Hematopoietic multipotent progenitor cell treated with erythropoietin and hydrocortisone succinate and interleukin-3 and kit ligand, for 8 days (in vitro differentiated cells): ENCODE measurements at places on chromosomes 2 and 18.

- no peak for DNase-seq
These were observed 945.8 kb downstream of the CBLN2 start for GRCh38 chr18:71598374-71598773.

- DNase-seq: no peak
These were observed 93.9 kb downstream of the RHOB start for GRCh38 chr2:20540587-20541293.

DNA sequence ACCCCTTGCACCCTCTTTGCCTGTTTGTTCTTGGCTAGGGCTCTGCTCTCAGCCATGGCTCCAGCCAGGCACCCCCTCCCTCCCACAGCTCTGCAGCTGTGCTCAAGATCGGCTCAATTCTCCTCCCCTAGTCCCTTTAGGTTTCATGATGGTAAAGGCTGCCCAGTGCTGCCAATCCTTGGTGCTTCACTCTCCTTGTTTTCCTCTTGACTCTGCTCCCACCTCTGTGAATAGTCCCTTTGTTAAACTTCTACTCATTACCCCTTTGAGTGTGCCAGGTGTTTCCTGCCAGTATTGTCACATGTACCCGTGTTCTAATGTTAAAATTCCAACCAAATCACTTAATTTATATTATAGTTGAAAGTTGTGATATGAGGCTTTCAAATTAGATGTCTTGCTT, 101.0 kb upstream of the CERS6 start:
- no peak for DNase-seq

DNA sequence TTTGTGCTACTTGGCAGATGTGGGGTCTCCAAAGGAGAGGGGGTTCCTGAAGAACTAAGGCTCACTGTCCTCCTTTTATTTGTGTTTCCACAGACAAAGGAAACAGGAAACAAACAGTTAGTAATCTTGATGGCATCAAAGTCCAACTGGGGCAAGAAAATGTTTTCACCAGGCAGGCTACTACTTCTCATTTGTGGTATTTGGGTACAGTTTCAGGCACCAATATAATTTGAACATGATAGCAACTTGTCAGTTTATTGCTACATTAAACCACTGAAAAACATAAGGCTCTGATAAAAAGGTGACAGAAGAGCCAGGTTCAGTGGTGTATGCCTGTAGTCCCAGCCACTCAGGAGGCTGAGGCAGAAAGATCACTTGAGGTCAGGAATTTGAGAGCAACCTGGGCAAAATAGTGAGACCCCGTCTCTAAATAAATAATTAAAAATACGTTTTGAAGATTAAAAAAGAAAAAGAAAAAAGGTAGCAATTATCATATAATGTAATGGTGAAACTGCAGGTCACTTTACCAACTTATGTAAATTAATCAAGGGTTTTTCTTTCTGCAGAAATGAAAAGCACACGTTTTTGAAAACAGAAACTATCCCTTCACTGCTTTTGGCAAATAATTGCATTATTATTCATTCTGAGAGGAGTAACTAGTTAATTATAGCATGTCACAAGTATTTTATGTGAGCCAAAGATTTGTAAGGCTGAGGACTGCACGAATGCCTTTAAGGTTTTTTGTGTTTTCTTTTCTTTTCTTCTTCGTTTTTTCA, 157.5 kb upstream of the CAVIN2 start:
- no peak for DNase-seq

GRCh38 chr2:241136191-241136590, 13.1 kb downstream of the PASK start:
- DNase-seq: no peak

DNA sequence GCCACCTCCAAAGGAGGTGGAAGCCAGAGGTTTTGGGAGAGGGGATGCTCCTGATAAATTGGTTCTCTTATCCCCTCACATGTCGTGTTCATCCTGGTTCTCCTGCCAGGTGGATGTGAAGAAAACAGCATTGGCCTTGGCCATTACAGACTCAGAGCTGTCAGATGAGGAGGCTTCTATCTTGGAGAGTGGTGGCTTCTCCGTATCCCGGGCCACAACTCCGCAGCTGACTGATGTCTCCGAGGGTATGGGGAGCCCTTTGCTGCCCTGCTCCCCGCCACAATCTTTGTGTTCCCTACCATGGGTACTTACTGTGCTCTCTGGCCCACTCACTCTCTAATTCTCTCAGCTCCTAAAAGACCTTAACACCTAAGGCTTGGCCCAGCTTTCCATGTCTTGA, 3.5 kb downstream of the RETREG2 start:
- DNase-seq: no peak

DNA sequence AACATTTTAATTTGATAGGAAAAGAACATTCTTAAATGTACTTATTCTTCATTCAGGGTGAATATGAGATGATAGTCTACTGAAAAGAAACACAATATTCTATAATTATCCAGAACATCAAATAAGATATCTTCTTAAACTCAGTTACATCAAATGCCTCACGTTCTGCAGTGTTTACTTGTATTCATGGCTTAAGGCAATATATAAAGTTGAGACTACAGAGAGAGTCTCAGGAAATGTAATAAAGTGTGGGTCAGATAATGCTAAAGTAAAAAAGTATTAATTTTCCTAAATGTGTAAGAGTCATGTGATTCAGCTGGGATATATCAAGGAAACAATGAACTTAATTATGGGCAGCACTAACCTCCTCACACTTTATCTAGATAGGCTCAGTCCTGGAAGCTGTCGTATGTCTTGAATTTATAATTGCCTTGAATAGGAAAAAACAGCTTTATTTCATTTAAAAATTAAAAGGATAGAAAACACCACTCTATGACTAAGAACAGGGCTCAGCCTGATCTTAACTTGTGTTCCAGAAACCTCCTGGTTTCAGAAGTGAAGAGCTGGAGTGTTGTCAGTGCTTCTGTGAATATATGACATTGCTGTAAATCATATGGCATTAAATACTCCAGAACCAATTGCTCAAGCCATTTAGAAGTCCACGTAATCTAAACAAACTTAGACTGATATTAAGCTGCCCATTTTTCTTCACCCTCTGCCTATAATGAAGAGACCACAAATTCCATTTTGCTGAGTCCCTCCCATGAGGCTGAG, 240.2 kb downstream of the FSIP2 start:
- DNase-seq: no peak

DNA sequence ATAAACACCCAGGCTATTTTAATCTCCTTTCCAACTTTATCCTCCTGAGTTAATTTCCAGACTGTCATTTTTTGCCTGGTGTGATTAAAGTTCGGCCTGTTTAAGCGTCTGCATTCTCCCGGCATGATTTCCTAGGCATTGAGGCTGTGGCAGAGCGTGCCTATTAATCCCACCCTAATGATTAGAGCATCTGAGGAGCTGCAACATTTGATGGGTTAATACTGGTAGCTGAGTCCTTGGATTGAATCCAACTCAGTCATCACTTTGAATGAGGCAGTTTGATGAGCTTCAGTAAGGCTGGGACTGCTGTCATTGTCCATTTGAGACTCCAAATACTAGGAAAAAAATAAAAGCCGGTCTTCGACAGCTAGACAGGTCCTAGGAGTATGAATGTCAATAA, 882.5 kb downstream of the SLC4A3 start:
- DNase-seq: no peak

DNA sequence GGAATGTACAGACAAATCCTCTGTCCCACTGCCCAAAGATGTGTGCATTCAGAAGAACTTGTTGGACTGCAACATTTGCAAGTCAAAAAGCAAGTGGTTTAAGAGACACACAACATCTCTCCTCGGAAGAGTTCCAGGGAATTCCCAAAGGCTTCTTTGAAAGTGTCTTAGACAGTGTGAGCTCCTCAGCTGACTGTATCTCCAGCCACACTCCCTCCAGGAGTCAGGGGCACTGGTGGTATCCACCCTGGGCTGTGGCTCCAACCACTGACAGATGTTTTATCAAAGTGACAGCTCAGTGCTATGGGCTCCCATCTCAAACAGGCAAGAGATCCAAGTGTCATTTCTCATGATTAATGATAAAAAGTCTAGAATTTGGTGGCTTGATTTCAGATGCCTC, 48.5 kb downstream of the ALK start:
- no peak for DNase-seq

GRCh38 chr18:58288921-58289797, 245.1 kb downstream of the NEDD4L start:
- DNase-seq: no peak

GRCh38 chr2:46937471-46937901, 21.9 kb upstream of the MCFD2 start:
- no peak for DNase-seq

DNA sequence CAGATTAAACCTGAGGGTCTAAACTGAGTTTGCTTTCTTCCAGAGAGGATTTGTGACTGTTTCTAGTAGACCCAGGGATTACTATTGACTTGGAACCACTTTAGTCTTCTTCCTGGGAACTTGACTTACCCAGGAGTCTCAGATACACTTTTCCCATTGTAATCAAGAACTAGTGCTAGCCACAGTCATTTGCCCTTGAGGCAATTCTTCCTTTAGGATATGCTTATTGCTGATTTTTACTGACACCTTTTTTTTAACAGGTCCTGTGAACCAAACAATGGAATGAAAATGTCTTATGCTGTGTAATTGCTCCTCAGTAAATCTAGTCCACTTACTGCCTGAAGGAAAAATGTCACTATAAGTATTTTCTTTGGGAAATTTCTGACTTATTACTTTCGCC, 78.3 kb downstream of the TAF4B start:
- DNase-seq: no peak

- peak; percentile 19 for DNase-seq
These were observed 36.7 kb downstream of the DYNC1I2 start for GRCh38 chr2:171723716-171724683.

DNA sequence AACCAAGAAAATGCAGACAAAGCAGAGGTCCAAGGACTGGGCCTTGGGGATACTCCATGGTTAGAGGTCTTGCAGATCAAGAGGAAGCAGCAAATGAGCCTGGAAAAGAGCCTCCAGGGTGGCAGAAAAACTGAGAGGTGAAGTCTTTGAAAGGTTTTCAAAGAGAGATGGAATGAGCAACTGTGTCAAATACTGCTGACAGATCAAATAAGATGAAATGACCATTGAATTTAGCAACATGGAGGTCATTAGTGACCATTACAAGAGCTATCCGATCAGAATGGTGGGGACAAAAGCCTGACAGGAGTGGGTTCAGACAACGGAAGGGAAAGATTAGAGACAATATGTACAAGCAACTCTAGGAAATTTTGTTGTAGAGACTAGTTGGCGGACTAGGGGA, 1.5 kb downstream of the CLHC1 start:
- no peak for DNase-seq

DNA sequence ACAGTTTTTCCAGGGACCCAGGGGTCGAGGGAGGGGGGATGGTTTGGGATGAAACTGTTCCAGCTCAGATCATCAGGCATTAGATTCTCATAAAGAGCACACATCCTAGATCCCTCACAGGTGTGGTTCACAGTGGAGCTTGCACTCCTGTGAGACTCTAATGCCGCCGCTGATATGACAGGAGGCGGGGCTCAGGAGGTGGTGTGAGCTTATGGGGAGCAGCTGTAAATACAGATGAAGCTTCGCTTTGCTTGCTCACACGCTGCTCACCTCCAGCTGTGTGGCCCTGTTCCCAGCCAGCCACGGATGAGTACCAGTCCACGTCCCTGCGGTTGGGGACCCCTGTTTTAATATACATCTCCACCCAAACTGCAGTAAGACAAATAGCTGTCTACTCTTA, 204.2 kb downstream of the AGAP1 start:
- peak; percentile 5 for DNase-seq

- DNase-seq: no peak
These were observed 81.3 kb downstream of the CDC42EP3 start for GRCh38 chr2:37590119-37590571.

DNA sequence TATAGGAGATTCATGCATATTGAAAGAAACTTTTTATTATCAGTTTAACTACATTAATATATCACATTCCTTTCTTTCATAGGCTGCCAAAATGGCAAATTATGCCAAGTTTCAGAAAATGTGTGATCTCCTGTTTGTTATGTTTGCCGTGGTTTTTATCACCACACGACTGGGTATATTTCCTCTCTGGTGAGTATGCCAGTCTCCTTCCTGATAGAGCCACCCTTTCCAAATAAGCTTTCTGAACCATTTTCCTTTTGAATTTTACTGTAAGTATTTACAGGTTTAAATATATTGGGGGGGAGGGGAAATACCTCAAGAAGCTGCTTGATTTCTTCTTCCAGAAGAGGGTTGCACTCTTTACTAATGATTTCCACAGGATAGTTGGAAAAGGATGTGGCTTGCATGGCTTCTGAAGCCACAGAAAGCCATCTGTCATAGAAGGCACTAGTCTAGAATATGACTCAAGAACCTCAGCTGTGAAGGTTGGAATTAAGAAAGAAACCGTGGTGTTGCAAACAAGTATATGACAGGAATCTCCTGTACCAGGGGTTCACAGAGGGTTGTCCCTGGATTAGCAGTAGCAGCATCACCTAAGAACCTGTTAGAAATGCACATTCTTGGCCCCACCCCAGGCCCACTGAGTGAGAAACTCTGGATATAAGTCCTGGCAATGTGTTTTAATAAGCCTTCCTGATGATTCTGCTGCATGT, 84.5 kb upstream of the NOSTRIN start:
- DNase-seq: no peak

- DNase-seq: no peak
These were observed 46.3 kb upstream of the DARS1 start for GRCh38 chr2:136031711-136032110.

GRCh38 chr2:101306410-101306809, 2.1 kb downstream of the RNF149 start:
- DNase-seq: no peak

DNA sequence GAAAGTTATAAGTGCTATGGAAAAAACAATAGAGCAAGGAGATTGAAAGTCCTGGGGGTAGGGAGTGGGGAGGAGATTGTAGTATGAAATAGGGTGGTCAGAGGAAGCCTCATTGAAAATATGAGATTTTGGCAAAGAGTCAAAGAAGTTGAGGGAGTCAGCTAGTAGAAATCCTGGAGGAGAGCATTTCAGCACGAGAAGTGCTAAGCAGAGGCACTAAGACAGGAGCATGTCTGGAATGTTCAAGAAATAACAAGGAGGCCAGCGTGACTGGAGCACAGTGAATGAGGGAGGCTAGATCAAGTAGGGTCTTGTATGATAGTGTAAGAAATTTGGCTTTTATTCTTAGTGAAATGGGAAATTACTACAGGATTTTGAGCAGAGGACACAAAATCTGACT, 2.1 kb upstream of the TSPYL6 start:
- no peak for DNase-seq

DNA sequence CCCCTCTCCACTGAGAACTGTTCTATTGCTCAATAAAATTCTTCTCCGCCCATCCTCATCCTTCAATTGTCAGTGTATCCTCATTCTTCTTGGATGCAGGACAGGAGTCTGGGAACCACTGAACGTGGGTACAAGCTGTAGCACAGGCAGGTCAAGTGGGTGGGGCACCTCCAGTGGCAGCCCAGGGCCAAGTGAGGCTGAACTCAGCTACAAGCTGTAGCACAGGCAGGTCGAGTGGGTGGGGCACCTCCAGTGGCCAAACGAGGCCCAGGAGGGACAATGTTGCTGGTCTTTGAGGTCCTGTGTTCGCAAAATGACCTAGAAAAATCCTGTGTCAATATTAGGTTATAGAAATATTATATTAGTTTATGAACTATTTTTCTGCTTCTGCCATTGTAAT, 352.0 kb downstream of the TMX3 start:
- no peak for DNase-seq
